ENCODE measurements at places on chromosomes 7 and 10.

GRCh38 chr10:43377424-43377883, 6.0 kb downstream of the FXYD4 start:
- no peak for DNase-seq

DNA sequence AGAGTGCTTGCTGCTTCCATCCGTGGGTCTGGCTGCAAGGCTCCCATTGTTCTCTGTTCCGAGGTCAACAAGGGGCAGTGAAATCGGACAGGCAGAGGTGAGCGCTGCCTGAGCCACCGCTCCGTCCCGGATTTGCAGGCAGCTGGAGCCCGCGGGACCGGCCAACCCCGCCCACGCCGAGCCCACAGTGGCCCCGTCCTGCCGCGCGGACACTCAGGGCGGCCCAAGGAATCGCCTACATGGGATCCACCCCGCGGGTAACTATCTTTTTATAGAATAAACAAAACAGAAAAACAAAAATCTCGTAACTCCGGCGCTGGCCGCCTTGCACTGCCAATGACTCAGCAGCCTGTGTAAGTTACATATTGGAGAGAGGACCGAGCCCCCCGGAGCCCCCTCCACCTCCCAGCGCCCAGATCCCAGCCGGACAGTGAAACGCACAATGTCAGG, 1.9 kb downstream of the BNIP3 start:
- DNase-seq, result no peak

- no peak for DNase-seq
Measured at GRCh38 chr7:18541181-18541870, 45.8 kb downstream of the HDAC9 start.

DNA sequence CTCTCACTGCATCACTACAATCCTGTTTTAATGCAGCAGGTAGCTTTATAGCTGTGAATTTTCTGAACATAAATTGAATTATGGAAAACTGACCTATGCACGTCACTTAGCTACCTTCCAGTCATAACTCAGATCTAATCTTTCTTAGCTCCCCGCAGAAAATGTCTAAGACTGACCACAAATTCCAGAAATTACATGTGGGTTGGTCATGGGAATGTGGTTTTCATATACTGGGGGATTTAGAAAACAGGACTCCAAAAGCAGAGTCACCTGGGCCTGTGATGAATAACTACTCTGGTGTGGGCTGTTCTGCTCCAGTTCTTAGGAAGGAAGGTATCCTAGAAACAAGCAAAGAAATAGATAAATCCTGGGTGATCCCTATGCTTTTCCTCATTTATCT, 178.4 kb upstream of the LRRTM3 start:
- DNase-seq, result no peak

- no peak for DNase-seq
Measured at GRCh38 chr10:114749014-114749413, 72.6 kb upstream of the FHIP2A start.

- no peak for DNase-seq
Measured at GRCh38 chr10:57015595-57016318, 654.7 kb upstream of the ZWINT start.

GRCh38 chr10:103850572-103850895, 4.8 kb downstream of the SH3PXD2A start:
- DNase-seq, result no peak

GRCh38 chr10:118467200-118467599, 125.1 kb upstream of the FAM204A start:
- DNase-seq, result no peak

DNA sequence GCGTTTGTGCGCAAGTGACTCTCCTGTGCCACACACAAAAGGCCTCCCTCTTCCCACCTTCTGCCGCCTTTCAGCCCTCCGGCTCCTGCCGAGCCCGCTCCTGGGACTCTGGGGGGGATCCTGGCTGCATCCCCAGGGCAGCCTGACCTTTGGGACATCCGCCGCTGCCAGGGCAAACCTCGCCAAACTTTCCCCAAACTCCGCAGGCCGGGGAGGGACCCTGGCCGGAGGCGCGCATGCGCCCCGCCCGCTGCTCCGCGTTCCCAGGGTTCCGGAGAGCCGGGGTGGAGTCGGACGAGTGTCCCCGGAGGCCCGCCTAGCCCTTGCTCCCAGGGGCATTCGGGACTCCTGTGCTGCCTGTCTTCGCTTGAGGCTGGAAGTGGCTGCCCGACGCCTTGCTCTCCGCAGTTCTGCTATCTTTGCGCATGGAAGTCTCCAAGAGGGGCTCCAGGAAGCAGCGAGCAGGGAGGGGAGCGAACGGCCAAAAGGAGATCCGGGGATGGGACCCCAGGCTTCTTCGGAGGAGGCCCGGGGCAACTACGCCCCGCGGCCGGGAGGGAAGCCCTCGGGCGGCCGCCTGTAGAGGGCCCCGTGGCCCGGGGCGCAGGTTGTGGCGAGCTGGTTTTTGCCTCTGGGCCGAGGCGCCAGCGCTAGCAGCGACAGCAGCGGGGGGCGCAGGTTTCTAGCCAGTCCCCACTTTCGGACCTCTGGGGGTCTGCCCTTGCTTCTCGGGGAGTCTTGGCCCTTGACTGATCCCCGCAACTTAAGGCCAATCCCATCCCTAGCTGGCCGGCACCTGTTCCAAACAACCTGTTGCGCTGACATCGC, 7.0 kb downstream of the PTF1A start:
- no peak for DNase-seq
